ENCODE measurements at places on chromosomes 3 and 15. TPM values are rescaled to one million over a fixed set of nuclear protein-coding genes. Genes with fewer than 3 reads are reported as not detected.

The ALG1L2 gene
- not detected for total RNA-seq

The ARHGEF26 gene
- total RNA-seq, result 18.4 TPM

The ANKUB1 gene
- not detected for total RNA-seq

The EHHADH gene
- 3.8 TPM for total RNA-seq

The NEK10 gene
- 40.5 TPM for total RNA-seq

The TRAIP gene
- 1.6 TPM for total RNA-seq

The PPP4R2 gene
- total RNA-seq, result 92.1 TPM

The PLA2G4E gene
- 1.9 TPM for total RNA-seq

Data from tongue (tissue), 3 donors.